AG04450 (cell line): ENCODE measurements at places on chromosomes 5 and 9. TPM values are rescaled to one million over a fixed set of nuclear protein-coding genes. Genes with fewer than 3 reads are reported as not detected.

DNA sequence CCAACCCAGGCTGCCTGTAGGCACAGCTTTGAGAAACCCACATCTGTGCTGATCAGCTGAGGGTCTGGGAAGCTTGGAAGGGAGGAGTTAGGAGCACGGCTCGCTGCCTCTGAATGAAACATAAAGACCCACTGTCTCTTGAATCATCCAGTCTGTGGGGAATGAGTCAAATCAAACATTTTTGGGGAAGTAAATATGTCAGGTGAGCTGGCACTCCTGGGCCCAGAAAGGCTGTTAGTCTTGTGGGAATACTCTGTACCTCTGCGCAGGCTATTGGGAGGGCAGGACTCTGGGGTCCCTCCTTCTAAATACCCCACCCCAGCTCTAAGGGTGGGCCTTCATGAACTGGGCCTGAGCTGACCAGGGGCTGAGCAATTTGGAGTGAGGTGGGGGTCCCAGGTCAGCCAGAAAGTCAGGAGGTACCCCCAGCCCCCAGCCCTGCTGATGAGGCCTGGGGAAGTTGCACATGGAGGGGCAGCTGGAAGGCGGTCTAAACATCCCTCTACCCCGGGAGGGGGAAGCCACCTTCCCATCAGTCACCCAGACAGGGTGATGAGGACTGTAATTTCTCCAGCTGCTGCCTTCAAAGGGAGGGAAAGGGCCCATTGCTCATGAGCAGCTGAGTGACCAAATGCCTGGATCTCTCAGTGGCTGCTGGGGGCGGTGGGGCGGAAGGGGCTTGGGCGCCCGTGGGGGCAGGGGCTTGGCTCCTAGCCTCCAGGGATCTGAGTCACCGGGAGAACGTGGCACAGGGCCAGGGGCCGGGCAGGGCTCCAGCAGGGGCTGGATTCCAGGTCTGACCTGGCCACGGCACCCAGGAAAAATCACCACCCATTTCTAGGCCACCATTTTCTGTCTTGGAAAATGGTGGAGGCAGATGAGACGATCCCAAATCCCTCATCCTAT lies 10.8 kb downstream of the FIBCD1 start:
- no peak for DNase-seq

DNA sequence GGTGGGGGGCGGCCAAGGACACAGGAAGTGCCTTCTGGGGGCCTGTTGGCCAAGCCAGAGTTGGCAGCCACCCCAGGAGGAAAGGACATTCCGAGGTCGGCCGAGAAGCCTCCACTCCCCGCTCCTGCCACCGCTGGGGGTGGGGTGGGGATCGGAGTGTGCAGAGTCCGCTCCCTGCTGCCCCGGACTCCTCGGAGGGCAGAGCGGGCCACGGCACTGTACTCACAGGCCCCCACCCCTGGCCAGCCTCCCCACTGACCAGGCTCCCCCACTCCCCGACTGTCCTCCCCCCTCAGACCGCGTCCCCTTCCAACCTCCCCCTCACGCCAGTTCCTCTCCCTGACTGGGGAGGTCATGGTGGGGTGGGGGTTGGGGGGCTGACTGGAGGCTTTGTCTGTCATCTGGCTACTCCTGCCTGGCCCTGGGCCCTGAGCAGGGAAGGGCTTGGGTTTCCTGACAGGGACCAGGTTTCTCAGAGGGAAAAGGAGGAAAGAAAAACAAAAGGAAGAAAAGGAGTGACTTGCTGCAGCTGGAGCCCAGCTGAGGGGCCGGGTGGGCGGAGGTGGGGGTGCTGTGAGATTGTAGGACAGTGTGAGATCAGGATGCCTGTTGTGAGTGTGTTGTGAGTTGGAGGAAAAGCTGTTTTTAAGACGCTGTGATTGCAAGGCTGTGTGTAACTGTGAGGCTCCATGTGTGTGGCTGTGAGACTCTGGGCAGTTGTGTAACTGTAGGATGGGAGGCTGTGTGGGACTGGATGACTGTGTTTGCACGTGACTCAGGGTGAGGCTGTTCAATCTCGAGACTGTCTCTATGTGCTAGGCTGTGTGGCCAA lies 29.7 kb downstream of the CNTFR start:
- no peak for DNase-seq

- DNase-seq: no peak
Measured at GRCh38 chr5:43367909-43368669, 44.1 kb downstream of the CCL28 start.

DNA sequence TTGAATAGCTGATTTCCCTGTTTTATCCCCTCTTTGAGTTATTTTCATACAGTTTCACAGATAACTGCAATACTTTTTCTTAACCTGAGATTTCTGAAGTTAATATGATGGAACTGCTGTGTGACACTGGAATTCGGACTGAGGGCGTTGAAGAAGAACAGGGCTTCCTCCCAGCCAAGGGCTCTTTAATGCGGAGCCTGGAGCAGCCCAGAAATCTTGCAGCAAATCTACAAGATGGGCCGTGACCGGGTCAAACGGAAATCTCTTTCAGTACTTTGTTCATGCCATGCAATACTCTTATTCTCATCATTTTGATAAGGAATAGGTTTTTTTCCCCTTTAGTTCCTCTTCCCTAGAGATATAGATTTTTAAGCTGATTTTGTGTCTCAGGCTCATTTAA lies 236.8 kb upstream of the IRX4 start:
- no peak for DNase-seq

DNA sequence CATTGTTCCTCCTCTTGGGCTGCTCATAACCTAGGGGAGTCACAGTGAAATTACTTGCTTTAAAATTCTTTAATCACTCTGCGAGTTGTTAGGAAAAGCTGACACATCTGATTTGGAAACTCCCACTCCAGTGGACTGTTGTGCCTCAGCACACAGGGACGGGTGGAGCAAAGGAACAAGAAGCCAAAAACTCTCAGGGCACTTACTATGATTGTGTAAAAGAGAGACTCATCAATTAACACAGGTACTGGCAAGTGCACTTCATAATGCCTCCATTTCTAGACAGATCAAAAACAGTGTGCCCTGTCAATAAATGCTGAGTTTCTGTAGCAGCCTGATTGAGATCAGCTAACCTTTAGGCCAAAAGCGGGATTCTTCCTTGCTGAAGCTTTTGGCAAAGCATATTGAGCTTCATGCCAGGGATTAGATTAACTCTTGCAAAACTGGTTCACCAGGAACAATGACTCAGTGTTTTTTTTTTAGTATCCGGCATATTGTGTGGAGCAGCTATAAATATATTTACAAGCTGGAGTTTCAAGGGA lies 55.9 kb downstream of the TMC1 start:
- peak; percentile 50 for DNase-seq

- DNase-seq: no peak
Measured at GRCh38 chr9:134317790-134318414, 8.4 kb upstream of the RXRA start.

GRCh38 chr5:15574806-15575325 lies 74.9 kb downstream of the FBXL7 start:
- no peak for DNase-seq

DNA sequence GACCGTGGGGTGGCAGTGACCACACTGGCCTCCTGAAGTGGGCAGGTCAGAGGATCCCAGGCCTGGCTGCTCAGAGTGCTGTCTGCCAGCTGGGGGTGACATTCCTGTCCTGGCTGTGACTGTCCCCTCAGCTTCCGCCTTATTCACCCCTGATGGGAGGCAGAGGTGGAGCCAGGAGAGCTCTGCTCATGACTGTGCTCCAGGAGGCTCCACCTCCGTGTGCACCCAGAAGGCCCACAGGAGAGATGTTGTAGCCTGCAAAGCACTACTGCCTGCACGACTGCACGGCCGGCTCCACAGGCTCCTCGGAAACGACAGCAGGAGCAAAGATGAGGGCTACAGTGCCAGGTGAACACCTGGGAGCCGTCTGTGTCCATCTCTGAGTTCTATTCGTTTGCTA lies 60.9 kb downstream of the ROPN1L start:
- no peak for DNase-seq

DNA sequence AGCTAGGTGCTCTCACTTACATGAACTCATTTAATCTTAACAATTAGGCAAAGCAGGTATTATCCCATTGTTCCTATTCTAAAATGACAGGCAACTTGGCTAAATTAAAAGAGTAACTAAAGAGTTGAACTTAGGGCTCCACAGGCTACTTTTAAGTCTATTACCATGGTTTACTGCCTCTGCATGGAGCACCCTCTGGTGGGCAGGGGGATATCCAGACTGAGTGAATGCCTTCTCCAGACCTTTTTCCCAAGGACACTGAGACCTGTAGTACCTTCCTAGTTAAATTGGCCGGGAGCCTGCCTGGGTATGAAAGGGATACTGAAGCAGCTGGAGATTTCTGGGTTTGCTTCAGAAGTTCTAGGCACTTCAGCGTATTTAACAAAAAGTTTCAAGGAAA lies 238.1 kb downstream of the ELAVL2 start:
- DNase-seq: no peak

GRCh38 chr9:37290940-37291485 lies 131.5 kb upstream of the GRHPR start:
- DNase-seq: peak; percentile 29

GRCh38 chr5:141654298-141654697 lies 3.1 kb upstream of the FCHSD1 start:
- peak; percentile 65 for DNase-seq

SLC6A18 gene
- polyA plus RNA-seq: not detected in 2 replicates

STRBP gene
- 4.0 and 6.3 TPM in 2 replicates for polyA plus RNA-seq

ZNF782 gene
- polyA plus RNA-seq: 1.6 and 1.7 TPM in 2 replicates

NEUROG1 gene
- not detected in 2 replicates for polyA plus RNA-seq
